ENCODE measurements at places on chromosomes 12 and 14.

- DNase-seq = no peak
These were observed 7.0 kb downstream of the AREL1 start for GRCh38 chr14:74705613-74706500.

DNA sequence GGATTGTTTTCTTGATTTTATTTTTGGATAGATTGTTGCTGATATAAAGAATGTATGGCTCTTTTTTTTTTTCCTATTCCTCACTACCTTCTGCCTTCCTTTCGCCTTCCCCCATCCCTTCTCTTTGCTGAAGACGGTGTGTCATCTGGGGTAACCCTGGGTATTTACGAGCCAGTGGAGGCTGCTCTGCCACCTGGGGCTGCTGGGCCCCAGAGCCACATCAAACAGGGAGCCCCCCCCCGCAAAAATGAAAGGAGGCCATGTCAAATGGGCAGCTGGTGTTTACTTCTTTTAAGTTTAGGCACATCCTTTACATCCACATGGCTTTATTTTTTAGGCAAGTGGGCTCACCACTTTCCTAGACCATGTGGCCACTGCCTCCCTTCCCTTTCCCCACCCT, 25.4 kb downstream of the CHST11 start:
- DNase-seq = no peak

DNA sequence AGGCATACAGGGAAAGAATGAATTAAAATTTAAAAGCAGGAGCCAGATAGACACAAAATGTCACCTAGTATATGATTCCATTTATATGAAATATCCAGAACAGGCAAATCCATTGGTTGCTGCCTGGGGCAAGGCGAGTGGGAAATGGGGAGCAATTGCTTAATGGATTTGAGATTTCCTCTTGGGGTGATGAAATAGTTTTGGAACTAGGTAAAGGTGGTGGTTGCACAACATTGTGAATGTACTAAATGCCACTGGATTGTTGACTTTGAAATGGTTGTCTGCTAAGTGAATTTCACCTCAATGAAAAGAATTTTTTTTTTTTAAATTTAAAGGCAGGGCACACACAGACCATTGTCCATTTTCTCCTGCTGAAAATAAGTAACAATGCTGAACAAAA, 61.9 kb downstream of the ABCC9 start:
- DNase-seq = no peak

DNA sequence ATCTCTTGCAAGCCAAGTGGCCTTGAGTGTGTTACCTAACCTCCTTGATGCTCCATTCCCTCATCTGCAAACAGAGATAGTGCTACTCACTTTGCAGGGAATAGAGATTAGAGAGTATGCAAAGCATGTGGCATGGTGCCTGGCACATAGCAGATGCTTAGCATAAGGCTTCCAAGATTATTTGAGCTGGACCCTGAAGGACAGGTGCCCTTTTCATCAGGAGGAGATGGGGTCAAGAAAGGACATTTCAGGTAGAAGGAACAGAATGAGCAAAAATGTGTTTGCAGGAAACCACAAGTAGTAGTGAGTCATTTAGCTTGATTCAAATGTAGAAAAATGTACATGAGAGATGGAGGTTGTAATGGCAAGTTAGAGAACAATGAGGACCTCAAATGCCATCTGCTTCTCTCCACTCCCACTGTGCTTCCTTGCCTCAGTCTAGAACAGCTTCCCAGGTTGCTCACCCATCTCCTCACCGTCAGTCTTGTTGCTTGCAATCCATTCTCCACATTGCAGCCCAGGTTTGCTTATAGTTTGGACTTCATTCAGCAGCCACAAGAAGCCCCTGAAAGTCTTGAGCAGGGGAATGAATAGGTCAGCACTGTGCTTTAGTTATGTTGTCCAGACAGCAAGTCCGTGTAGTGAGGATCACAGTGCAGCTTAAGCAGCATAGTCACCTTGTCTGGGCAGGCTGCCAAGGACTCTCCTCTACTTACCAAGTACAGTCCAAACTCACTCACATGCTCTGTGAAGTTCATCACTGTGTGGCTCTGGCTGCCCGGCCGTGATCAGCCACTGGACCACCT, 536.3 kb upstream of the CCDC196 start:
- peak; percentile 62 for DNase-seq

DNA sequence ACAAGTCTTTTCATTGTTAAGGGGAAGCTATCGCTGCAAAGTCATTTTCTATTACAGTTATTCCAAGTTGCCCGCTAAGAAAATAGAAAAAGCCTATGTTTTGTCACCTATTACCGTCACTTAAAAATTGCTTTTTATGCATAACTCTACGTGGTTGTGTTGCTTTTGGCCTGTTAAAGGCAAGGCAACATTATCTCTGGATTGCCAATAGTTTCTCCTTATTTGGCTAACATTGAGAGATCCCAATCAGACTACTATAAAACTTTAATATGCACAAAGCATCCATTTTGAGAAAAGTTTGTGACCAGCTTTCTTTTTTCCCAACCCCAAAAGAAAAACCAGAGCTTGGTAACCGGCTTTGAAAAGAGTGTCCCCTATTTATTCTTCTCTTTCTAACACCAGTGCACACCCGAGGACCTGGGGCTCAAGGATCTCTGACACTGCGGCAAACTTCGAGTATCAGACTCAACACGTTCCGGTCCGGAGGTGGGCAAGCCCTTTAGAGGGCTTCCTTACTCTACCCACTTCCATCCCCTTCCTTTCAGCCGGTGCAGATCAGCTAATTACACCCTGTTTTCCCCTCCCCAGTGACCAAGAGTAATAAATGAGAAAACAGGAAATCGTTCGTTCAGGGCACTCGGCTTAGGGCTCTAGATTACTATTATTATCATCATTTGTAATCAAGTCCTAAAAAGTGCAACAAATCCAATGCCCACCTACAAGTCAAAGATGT, 1.2 kb downstream of the PPP1R12A start:
- DNase-seq = no peak

DNA sequence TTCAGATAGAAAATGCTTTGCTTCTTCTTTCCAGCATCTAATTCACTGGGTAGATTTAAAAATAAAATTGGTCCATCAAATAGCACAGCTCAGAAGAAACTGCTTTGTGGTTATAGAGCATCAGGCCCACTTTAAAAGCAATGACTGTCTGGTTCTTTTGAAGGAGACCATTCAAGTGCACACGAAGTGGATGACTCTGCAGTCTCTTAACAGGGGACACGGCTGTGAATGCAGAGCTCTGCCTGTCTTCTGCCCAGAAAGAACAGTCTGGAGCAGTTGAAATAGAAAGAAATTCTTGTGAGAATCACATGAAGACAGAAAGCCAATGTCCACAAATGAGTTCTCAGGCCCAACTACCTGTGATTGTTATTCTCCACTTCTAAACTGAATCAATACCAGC, 138.7 kb upstream of the PLEKHA5 start:
- no peak for DNase-seq

DNA sequence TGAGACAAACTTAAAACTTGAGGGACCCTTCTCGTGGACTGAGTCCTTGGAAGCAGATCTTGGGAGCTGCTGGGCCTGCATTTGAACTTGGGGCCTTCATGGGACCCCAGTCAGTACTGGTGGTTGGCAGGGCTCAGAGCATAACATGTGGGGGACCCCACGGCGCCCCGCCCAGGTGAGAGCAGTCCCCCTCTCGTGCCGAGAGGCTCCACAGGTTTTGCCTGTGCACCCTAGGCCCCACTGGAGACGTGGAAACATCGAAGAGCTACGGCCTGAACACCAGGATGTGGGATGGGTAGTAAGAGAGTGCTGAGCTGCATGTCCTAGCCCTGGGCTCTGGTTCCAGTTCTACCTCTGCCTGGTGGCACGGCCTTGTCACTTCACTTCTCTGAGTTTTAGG, 84.1 kb downstream of the CACNA1C start:
- no peak for DNase-seq

DNA sequence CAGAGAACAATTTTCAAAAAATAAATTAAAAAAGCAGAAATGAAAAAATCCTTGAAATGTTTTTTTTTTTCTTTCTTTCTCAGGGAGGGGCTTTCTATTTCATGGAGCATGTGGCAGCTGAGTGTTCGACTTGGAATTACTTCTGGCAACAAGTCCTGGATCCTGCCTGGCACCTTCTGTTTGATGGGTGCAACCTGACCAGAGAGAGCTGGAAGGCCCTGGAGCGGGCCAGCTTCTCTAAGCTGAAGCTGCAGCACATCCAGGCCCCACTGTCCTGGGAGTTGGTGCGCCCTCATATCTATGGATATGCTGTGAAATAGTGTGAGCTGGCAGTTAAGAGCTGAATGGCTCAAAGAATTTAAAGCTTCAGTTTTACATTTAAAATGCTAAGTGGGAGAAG, 22.5 kb upstream of the HIGD1C start:
- no peak for DNase-seq

DNA sequence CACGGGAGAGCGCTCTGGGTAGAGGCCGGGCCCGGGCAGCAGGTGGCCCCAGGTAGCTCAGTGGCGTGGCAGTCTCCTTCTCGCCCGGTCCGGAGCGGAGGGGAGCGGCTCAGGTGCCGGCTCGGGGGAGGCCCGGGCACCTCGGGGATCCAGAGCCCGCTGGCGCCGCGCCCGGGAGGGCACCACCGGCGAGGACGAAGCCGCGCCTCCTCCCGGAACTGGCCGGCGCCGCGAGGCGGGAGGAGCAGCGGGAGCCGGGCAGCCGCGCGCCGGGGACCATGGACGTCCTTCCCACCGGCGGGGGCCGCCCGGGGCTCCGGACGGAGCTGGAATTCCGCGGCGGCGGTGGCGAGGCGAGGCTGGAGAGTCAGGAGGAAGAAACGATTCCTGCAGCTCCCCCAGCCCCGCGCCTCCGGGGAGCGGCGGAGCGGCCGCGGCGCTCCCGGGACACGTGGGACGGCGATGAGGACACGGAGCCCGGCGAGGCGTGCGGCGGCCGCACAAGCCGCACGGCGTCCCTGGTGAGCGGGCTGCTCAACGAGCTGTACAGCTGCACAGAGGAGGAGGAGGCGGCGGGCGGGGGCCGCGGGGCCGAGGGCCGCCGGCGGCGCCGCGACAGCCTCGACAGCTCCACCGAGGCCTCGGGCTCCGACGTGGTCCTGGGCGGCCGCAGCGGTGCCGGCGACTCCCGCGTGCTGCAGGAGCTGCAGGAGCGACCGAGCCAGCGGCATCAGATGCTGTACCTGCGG, 21.5 kb upstream of the GNS start:
- DNase-seq = peak; percentile 46

DNA sequence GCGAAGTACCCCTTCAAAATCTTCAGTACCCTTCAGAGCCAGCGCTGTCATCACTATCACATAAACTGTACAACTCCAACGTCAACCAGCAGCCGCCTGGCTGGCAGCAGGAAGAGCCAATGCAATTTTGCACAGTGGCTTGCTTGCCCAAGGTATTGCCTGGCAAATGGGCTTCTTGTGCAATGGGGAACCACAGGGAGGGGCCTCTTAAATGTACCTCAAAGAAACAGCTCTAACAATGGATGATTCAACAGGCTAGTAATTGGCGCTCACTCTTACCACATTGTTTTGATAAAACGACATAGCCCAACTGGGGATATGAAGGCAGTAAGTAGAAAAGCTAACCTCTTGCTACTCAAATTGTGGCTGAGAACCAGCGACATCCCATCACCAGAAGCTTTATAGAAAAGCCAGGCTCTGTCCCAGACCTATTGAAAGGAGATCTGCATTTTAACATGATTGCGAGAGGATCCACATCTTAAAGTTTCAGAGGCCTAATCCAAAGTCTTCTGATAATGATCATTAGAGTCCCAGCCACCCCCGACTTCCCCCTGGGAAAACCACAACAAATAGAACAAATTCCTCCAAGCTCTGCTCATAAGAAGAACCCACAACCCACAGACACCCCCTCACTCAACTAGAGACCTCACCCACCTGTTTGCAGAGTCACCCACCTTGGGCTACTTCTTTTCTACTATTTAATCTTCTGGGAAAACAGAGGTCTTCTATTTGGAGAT, 125.3 kb upstream of the HIF1A start:
- DNase-seq = peak; percentile 61

- no peak for DNase-seq
These were observed 54.6 kb downstream of the TRAFD1 start for GRCh38 chr12:112179916-112180315.

- no peak for DNase-seq
These were observed 784.9 kb downstream of the MED13L start for GRCh38 chr12:115492553-115492952.

GRCh38 chr12:87651670-87652425, 377.4 kb downstream of the C12orf50 start:
- no peak for DNase-seq

DNA sequence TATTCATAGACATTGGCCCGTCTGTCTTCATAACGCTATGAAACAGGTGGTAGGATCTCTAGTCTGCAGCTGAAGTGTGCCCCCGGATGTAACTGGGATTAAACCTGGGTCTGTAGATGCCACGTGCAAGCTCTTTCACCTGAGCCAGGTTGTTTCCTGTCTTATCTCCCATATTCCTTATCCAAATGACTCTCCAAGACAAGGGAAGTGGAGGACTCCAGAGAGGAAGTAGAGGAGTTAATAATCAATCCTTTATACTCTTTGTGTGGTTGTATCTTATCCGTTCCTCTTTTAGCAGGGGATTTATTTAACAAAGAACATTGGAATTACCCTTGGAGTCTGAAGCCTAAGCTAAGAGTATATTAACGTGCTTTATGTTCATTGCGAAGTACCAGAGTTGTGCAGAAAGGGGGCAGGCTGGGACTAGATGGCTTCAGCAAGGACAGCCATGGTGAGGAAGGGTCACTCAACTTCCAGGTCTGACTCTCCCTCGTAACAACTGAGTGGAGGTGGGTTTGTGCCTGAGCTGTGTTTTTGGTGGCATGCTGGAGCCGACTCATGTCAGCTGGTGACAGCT, 82.8 kb downstream of the RIN3 start:
- DNase-seq = no peak

Measured in NCI-H2107 (cell line).